ENCODE measurements at places on chromosomes 11 and 22.

- DNase-seq, result no peak
Measured at GRCh38 chr11:130571947-130572584, 123.6 kb downstream of the ADAMTS15 start.

- peak; percentile 2 for DNase-seq
Measured at GRCh38 chr11:116379185-116379828, 393.5 kb downstream of the BUD13 start.

DNA sequence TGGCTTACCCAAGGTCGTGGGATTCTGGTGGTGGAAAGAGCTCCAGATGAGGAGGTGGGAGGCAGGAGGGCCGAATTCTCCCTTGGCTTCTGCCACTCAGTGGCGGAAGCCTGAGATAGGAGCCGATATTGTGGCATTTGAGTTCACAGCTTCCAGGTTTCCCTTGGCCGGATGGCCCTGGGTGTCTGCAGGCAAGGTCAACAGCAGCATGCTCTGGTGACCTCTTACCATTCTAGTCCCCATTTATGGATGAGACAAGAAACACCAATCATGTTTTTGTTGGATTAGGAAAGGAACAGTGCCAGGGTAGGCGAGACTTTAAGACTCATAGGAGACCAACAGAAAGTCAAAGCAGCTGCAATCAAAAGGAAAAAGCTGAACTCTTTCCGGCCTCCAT is 89.7 kb downstream of the GRAMD1B start:
- no peak for DNase-seq

- DNase-seq, result no peak
Measured at GRCh38 chr22:31491218-31491962, 1.7 kb upstream of the EIF4ENIF1 start.

DNA sequence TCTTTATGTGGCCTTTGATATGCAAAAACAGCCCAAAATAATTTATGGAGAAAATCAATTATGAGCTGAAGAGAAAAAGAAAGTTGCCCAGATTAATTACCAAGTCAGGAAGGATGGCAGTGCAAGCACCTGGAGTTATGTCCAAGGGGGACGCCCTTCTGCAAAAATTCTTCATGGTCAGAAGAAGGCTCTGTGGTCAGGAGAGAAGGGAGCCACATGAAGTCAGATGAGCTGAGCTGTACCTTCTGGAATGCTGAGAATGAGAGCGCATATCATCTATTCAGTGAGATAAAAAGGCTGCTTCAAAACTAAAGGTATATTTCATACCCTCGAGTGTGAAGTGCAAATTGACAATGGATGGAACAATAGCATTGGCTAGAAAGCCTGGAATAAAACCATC is 607.4 kb downstream of the NTM start:
- no peak for DNase-seq

DNA sequence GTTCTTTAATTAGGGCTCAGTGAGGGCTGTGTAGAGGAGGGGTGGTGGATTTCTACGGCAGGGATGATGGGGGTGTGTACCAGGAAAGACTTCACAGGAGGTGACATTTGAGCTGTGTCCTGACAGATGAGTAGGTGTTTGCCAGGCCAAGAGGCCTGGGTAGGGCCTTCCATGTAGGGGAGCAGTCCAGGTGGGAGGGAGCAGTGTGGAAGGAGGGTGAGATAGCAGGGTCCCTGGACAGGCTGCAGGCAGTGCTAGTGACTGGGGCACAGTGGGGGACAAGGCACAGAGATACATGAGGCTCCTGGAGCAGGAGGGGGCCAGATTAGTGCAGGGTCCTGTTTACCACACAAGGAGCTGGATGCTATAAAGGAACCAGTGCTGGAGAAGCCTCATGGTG is 147.9 kb upstream of the CADM1 start:
- no peak for DNase-seq

- DNase-seq, result no peak
Measured at GRCh38 chr11:216081-216974, 8.8 kb downstream of the RIC8A start.

DNA sequence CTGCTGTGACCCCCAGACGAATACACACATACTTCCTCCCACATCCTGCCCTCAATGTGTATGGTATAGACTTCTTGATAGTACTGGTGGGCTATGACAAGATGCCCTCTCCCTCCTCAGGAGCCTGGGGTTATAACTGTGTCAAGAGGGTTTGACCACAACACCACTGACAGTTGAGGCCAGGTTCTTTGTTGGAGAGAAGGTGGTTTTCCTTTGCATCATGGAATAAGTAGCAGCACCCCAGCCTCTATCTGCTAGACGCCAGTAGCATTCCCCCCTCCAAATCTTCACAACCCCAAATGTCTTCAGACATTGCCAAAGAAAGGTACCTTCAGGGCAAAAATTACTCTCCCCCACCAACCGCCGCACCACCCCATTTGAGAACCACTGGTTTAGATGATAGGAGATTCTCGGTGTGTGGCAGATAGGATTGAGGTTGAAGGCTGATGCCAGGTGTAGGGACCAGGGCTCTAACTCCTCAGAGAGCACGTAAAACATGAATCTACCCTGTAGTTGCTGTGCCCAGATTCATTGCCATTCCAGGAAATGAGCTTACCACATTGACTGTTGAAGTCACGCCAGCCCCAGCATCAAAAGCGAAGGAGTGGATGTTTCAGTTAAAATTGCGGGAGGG is 5.5 kb upstream of the MYO18B start:
- DNase-seq, result peak; percentile 35

- DNase-seq, result no peak
Measured at GRCh38 chr22:22811016-22812009, 76.3 kb upstream of the IGLL5 start.

DNA sequence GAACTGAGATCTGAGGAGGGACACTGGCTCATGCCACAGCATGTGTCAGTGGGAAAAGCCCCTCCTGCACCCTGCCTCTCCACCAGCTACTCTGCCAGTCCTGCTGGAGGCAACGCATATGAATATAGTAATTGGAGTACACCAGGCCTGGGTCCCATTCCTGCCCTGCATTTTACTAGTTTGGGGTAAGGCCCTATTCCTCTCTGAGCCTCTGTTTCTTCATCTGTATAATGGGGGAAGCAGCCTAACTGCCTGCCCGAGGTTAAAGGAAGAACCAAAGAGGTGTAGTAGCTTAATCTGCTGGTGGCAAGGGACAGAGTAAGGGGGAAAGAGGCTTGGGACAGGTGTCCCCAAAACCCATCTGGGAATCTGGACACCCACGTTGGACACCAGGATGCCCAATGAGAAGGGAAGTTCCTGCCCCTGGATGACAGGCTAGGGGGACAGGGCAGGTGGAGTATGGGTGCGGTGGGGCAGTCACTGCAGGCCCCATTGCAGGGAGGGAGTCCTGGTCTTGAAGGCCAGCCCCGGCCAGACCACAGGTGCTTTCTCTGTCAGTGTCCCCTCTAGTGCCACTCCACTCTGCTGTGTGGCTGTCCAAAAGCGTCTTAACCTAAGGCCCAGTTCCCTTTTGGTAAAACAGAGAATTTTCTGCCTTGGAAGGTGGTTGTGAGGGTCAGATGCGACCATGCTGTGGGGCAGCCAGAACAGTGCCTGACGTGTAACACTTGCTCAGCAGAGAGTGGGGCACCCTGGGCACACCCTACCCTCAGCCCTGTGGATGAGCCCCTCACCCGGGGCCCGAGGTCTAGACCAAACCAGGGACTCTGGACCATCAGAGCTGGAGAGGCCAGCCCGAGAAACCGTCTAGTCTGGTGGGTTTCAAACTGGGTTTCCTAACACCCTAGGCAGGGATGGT is 11.5 kb downstream of the TSKU start:
- no peak for DNase-seq

DNA sequence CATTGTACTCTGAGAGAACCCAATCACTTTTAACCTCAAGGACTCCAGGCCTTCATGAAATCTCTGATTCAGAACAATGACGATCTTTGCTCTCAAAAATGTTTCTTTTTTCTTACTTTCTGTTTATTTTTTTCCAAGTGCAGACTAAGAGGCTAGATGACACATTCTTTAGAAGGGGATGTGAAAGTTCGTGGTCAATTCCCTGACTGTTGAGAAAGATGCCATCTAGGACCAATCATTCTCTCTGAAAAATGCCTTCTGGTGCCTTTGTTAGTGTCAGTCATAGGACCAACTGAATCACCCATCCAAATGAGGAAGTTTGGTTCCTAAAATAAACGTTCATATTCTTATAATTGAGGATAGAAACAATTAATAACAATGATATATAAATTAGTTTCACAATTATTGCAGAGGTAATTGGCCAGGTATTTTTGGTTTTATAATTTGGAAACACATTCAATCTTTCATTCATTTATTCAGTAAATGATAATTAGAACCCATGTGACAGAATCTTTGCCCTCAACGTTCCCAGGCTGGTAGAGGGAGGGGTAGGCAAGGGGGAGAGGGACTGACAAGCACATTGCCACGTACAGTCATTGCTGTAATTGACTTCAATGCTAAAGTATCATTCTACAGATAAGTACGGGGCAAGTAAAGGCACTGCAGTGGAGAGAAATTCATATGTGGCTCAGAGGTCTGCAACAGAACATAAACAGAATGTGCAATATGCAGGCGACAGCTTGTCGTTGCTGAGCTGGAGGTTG is 333.4 kb upstream of the MPPED2 start:
- DNase-seq, result no peak

DNA sequence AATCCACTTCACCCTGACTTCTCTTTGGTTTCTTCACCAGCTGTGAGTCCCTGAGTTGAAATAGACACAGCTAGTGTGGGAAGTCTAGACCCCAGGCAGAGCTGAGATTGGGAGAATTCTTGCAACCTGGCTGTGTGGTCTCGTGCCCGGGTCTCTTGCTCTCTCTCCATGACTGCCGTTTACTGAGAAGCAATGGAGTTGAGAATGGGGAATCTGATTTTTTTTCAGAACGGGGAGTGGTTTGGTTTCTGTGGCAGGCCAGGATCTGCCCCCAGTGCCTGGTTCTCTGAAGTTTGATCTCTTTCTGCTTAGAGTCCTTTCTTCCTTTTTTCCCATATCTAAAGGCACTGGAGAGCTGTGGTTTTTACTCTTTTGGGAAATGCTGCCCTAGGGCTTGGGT is 1.5 kb downstream of the SIDT2 start:
- DNase-seq, result no peak
